ENCODE measurements at places on chromosomes 5 and 9.

DNA sequence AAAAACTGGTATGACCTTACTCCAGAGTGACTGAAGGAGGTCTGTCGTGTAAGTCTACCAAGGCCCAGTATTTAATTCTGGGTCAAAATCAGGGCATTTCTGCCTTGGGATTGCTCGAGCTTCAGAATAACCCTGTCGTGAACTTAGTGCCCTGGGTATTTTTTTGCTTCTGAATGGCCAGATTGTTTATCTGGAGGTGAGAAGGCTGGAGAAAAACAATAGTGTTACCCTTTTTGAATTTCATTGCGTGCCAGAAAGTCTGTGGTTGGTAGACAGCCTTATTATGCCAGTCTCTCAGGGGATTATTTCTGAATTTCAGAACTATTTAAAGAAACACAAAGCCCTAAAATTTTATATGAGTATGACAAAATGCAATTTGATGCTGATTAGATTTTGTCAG lies 323.4 kb downstream of the CSNK1G3 start:
- DNase-seq = no peak

DNA sequence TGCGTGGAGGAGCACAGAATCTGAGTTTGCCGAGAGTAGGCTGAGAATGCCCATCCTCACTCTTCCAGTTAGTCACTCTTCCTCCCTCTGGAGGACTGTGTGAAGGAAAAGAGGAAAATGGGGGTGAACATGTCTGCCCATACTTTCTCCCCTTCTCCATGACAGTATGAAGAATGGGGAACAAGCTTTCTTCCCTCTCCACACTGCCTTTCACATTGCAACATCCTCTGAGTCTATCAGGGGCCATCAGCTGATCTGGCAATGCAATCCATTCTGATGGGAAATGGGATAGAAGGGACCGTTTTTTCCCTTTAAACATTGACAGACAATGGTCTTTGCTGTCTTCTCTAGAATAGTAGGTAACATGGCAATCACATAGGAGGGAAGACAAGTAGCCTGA lies 56.8 kb downstream of the UGCG start:
- no peak for DNase-seq

DNA sequence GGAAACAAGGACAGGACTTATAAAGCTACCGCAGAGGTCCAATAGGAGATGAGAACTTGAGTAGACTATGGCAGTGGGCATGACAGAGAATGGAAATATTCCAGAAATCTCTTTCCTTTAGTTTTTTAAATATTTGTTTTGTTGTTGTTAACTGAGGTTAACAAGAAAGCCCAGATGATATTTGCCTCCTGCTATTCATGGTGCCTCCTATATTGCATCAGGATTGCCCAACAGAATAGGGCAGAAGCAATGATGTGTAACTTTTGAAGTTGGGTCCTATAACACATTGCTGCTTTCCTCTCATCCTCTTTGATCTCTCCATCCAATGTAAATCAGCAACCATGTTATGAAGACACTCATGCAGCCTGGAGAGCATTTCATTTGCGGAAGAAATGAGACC lies 42.8 kb downstream of the PDE4D start:
- no peak for DNase-seq

- peak; percentile 43 for DNase-seq
Observed at GRCh38 chr9:18710065-18710464, 236.1 kb downstream of the ADAMTSL1 start.

DNA sequence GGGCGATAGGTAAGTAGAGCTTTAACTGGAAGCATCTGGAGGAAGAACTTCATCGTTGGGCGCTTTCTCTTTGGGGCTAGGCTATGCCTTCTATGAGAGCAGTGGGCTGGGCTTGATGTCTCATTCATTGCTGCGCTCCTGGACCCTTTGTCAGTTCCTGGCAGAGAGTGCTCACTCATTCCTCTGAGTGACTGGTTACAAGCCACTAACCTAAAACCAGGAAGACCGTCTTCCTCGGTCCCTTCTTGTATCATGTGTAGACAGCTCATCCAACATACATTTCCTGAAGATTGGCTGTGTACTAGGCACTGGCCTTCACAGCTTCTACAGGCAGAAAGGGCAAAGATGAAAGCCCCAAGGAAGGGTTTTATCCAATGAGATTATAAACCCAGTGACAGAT lies 6.4 kb downstream of the SWI5 start:
- DNase-seq = peak; percentile 74
